ENCODE measurements at places on chromosomes 2 and 18.

DNA sequence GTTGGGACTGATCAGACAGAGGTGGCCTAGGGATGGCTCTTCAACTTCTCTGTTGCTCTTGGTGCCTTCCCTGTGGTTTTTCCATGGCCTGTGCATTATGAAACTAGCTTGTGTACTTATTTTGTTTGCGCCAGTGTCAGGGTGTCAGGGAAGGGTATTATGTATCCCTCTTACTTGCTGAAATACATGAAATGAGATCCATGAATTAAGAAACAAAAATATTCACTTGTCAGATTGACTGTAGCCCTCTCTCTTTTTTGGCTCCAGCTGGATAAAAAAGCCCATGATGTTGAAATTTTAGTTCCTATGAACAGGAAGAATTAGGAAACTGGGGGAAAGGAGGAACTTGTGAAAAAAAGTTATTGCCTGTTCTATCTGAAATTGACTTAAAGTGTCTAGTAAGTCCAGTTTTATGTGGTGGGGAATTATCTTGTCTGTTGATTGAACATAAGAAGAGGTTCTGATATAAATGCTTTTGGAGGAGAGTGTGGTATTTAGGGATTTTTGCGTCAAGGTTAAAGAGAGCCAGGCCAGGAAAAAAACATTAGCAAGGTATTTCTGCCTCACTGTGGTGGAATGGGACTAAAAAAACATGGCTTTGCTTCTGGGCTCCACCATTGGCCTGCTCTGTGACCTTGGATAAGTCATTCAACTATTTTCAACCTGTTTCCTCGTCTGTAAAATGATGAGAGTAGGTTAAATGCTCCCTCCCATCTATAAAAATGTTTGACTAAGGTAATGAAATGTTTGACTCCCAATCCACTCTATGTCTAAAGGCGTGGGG lies 12.0 kb downstream of the UGP2 start:
- H3K36me3 ChIP-seq, result peaks cover 17% of the 10 kb centered on the region
- H3K4me3 ChIP-seq, result no peak overlapping the region
- no peak for ATAC-seq
- H3K27ac ChIP-seq, result no peak overlapping the region

DNA sequence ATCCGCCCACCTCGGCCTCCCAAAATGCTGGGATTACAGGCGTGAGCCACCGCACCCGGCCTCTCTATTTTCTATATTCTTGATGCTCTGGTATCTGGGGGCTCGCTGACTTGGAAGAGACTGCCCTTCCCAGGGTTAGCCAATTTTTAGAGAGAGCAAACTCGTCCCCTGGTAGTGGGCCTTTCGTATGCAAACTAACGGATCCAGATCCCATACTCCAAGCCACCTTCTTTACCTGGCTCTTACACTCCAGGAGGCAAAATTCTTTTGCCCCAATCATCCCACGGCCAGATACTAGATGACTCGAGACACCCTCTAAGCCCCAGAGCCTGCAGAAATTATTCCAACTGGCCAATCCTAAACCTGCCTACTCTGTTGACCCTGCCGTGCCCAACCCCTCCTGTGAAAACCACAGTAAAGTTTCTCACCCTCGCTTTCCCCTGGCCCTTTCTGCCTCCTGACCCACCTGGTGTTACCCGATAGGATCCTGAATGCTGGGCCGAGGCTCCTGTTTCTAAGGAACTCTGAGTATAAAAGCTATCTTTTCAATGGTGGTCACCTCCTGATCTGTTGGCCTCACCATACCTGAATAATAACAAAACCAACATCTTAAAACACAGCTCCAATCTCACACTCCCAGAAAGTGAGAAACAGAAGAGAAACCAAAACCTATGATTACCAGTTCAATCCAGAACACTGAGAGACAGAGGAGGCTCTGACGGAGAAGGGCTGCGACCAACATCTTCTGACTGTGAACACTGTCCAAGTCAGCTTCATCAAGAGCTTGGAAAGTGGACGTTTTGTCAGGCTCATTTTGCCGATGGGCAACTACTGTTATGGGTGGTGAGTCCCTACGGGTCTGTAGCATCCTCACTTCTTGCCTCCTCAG lies 57.6 kb upstream of the ZNF532 start:
- H3K27ac ChIP-seq, result peak overlapping the region; percentile 74
- peak; percentile 77 for ATAC-seq
- H3K4me1 ChIP-seq, result peaks cover 8% of the 10 kb centered on the region
- H3K4me3 ChIP-seq, result peak overlapping the region; percentile 35
- H3K27me3 ChIP-seq, result no peaks in the 10 kb centered on the region

- ATAC-seq, result no peak
- no peak overlapping the region for H3K4me3 ChIP-seq
These were observed 29.9 kb downstream of the ZEB2 start for GRCh38 chr2:144490017-144490416.

- H3K36me3 ChIP-seq, result peaks cover 11% of the 10 kb centered on the region
- H3K4me1 ChIP-seq, result peaks cover 12% of the 10 kb centered on the region
- ATAC-seq, result no peak
- H3K4me3 ChIP-seq, result no peak overlapping the region
- H3K27ac ChIP-seq, result no peak overlapping the region
These were observed 39.5 kb downstream of the MTERF4 start for GRCh38 chr2:241062389-241063092.

GRCh38 chr2:218221000-218221399 lies 4.0 kb downstream of the ARPC2 start:
- H3K27ac ChIP-seq, result peak overlapping the region; percentile 89
- no peak for ATAC-seq
- H3K36me3 ChIP-seq, result peaks cover 55% of the 10 kb centered on the region
- H3K4me1 ChIP-seq, result peaks cover 69% of the 10 kb centered on the region

GRCh38 chr2:232502911-232503808 lies 15.5 kb upstream of the ECEL1 start:
- peak; percentile 14 for ATAC-seq
- no peaks in the 10 kb centered on the region for H3K36me3 ChIP-seq
- peaks cover 71% of the 10 kb centered on the region for H3K27me3 ChIP-seq
- H3K27ac ChIP-seq, result peak overlapping the region; percentile 76
- peaks cover 15% of the 10 kb centered on the region for H3K4me1 ChIP-seq
- peak overlapping the region; percentile 53 for H3K4me3 ChIP-seq

DNA sequence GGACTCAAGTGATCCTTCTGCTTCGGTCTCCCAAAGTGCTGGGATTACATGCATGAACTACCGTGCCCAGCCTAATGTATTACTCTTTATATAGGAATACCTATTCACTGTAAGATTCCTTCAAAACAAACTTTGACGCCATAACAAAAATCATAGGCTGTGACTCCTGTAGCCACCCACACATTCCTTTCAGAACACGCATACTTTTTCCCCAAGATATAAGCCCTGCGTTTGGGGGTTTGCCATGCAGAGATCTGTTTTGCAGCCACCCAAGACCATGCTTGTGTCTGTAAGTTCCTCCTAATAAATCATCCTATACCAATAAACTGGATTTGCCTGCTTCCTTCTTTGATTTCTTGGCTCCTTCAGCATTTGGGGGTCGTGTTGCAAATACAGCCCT lies 46.0 kb upstream of the STON1 start:
- no peaks in the 10 kb centered on the region for H3K4me1 ChIP-seq
- H3K27ac ChIP-seq, result no peak overlapping the region
- no peak overlapping the region for H3K4me3 ChIP-seq
- no peaks in the 10 kb centered on the region for H3K27me3 ChIP-seq
- peaks cover 45% of the 10 kb centered on the region for H3K36me3 ChIP-seq
- ATAC-seq, result no peak

- peak overlapping the region; percentile 53 for H3K27ac ChIP-seq
- peaks cover 36% of the 10 kb centered on the region for H3K36me3 ChIP-seq
- ATAC-seq, result no peak
- H3K27me3 ChIP-seq, result no peaks in the 10 kb centered on the region
- H3K4me3 ChIP-seq, result no peak overlapping the region
These were observed 34.8 kb downstream of the METTL4 start for GRCh38 chr18:2536493-2536892.

DNA sequence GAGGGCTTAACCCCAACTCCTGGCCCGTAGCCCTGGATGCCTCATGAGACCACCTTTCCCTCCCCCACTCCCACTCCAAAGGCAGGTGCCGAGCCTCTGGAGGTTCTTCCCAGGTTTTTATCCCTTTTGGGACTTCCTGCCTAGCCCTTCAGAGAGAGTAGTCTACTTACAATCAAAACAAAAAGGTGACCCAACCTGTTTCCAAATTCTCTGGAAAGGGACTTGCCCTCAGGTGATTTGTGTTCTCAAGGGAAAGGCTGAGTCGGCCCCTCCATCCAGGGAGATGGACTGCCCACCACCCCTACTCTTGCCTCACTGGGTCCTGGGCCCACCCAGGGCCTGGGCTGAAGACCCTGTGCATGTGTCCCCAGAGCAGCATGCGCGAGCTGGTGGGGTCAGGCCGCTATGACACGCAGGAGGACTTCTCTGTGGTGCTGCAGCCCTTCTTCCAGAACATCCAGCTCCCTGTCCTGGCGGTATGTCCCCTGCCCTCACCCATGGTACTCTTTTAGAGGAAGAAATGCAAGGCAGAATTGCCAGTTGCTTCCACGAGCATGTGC lies 108.5 kb downstream of the PLB1 start:
- no peaks in the 10 kb centered on the region for H3K27me3 ChIP-seq
- H3K4me3 ChIP-seq, result no peak overlapping the region
- H3K27ac ChIP-seq, result no peak overlapping the region
- H3K4me1 ChIP-seq, result no peaks in the 10 kb centered on the region
- ATAC-seq, result no peak
- H3K36me3 ChIP-seq, result no peaks in the 10 kb centered on the region

GRCh38 chr2:46978723-46979122 lies 63.1 kb upstream of the MCFD2 start:
- H3K4me3 ChIP-seq, result peak overlapping the region; percentile 56
- H3K27me3 ChIP-seq, result no peaks in the 10 kb centered on the region
- H3K4me1 ChIP-seq, result peaks cover 80% of the 10 kb centered on the region
- peak overlapping the region; percentile 90 for H3K27ac ChIP-seq
- peak; percentile 22 for ATAC-seq
- H3K36me3 ChIP-seq, result peaks cover 70% of the 10 kb centered on the region

GRCh38 chr2:196801674-196802261 lies 2.3 kb upstream of the GTF3C3 start:
- H3K4me1 ChIP-seq, result peaks cover 13% of the 10 kb centered on the region
- ATAC-seq, result no peak
- no peak overlapping the region for H3K27ac ChIP-seq

- H3K4me3 ChIP-seq, result no peak overlapping the region
- H3K27ac ChIP-seq, result no peak overlapping the region
- H3K4me1 ChIP-seq, result no peaks in the 10 kb centered on the region
- no peaks in the 10 kb centered on the region for H3K27me3 ChIP-seq
These were observed 1010.0 kb upstream of the CELF4 start for GRCh38 chr18:38575648-38576047.

DNA sequence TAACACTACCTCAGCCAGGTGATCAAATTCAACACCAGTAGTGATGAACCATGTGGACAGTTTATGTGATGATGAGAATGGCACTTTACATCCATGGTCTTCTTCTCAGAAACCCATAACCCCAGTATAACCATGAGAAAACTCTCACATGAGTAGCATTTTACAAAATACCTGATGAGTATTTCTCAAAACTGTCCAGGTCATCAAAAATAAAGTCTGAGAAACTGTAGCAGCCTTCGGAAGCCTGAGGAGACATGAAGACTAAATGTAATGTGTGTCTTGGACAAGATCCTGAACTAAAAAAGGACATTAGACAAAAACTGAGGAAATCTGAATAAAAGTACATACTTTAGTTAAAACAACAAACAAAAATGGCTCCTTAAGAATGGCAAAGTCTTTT lies 108.9 kb downstream of the CTNNA2 start:
- ATAC-seq, result no peak
- no peak overlapping the region for H3K27ac ChIP-seq
- no peaks in the 10 kb centered on the region for H3K36me3 ChIP-seq
- H3K4me3 ChIP-seq, result no peak overlapping the region

GRCh38 chr2:85541753-85542457 lies 2.9 kb downstream of the MAT2A start:
- ATAC-seq, result no peak
- H3K27me3 ChIP-seq, result no peaks in the 10 kb centered on the region
- H3K4me1 ChIP-seq, result peaks cover 41% of the 10 kb centered on the region

DNA sequence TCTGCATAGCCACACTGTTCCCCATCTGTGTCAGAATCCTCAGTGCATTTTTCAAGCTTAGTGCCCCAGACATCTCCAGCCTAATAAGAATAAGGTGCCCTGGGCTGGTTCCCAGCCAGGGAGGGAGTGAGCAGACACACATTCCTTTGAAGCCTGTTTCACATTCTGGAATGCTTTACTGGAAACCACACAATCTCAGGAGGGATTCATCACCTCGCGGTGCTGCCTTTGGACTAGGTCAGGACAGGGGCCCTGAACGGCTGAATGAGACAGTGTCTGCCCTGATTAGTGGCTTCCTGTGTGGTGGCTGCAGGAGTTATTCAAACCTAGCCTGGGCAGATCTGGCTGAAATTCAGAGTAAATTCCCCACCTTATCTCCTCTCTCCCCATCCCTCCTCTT lies 108.0 kb upstream of the LDAH start:
- H3K27me3 ChIP-seq, result peaks cover 22% of the 10 kb centered on the region
- no peak overlapping the region for H3K4me3 ChIP-seq
- no peak for ATAC-seq
- H3K27ac ChIP-seq, result no peak overlapping the region
- H3K4me1 ChIP-seq, result no peaks in the 10 kb centered on the region
- no peaks in the 10 kb centered on the region for H3K36me3 ChIP-seq

DNA sequence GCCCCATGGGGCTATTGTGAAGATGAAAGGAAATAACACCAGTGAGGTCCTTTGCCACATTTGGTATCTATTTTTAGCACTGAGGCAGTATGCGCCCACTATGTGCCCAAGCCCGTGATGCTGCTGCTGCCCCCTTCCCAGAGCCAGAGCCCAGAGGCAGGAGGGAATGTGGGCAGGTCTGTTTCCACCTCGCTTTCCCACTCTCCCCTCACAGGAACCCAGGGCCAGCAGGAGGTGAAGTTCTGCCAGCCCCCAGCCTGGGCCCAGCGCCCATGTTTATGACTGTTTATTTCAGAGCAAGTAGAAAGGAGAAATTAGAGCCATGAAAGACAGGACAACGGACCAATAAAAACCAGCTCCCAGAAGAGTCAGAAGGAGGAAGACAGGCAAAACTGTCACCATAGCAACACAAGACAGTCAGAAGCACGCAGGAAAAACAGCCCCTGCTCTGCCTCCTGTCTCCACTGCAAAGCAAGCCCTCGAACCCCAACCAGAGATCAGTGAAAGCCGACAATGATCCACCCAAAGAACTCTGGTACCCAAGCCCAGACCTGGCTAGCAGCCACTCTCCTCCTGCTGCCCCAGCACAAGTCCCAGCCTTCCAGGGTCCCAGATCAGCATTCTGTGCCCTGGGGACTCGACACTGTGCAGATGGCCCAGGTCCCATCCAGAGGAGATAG lies 1.4 kb downstream of the CYRIA start:
- peak; percentile 76 for ATAC-seq
- H3K4me1 ChIP-seq, result peaks cover 74% of the 10 kb centered on the region
- peak overlapping the region; percentile 76 for H3K27ac ChIP-seq
- H3K27me3 ChIP-seq, result no peaks in the 10 kb centered on the region

Data from stimulated activated memory B cell treated with anti-CD40 and anti-IgM and Interleukin-4, amounts not matched to agents 10 μg/mL and 1 μg/mL and 100 μg/mL, for 72 hours (primary cell).